ENCODE measurements at places on chromosomes 2 and 18.

GRCh38 chr18:26516964-26517363 is 31.4 kb downstream of the KCTD1 start:
- DNase-seq: no peak

- no peak for DNase-seq
Observed at GRCh38 chr2:190093793-190094192, 31.3 kb upstream of the MSTN start.

DNA sequence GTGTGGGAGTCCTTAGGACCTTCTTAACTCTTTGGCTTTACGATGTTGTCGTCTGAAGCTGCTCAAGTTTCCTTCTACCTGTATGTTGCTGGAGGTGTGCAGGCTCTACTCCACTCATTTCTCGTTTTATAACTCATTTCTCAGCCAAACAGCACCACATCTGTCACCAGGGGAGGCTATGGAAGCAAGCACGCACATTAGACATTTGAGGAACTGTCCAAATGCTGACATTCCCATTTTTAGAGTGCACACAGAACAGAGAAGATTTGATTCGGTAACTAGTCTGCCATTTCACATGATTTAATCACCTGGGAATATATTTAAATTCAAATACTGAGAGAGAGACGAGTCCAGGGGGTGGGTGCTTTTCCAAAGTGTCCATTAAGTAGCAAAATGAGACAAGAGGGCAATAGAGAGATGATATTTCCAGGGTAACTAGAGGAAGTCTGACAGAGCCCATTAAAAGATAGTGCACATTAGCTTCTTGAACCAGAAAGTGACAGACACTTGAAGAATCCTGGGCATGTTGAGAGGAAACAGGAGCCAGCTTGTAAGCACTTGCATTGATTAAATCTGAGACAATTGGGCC is 793.3 kb downstream of the TDRD15 start:
- no peak for DNase-seq

- DNase-seq: no peak
Observed at GRCh38 chr2:45005261-45006002, 3.8 kb downstream of the SIX2 start.
